ENCODE measurements at places on chromosomes 2 and 18. TPM values are rescaled to one million over a fixed set of nuclear protein-coding genes. Genes with fewer than 3 reads are reported as not detected.

DNA sequence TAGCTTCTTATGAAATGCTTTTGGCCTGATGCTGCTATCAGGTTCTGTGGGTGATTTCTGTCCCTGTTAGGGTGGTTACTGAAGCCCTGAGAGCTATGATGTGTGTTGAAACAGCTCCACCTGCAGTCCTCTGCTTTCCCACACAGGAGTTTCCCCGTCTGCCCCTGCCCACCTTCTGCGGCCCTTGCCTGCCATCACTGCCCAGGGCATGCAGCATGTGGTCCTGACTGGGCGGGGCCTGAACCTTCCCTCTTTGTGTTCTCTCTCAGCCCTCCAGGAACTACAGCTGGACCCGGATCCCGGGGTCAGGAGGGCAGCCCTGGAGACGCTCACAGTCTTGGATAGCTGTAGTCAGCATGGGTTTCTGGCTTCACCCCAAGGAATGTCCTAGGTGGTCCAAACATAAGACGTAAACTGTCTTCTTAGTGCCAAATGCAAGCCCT is 21.4 kb downstream of the HJURP start:
- DNase-seq, result peak; percentile 41

- DNase-seq, result no peak
Observed at GRCh38 chr2:165277295-165277694, 38.1 kb downstream of the SCN2A start.

DNA sequence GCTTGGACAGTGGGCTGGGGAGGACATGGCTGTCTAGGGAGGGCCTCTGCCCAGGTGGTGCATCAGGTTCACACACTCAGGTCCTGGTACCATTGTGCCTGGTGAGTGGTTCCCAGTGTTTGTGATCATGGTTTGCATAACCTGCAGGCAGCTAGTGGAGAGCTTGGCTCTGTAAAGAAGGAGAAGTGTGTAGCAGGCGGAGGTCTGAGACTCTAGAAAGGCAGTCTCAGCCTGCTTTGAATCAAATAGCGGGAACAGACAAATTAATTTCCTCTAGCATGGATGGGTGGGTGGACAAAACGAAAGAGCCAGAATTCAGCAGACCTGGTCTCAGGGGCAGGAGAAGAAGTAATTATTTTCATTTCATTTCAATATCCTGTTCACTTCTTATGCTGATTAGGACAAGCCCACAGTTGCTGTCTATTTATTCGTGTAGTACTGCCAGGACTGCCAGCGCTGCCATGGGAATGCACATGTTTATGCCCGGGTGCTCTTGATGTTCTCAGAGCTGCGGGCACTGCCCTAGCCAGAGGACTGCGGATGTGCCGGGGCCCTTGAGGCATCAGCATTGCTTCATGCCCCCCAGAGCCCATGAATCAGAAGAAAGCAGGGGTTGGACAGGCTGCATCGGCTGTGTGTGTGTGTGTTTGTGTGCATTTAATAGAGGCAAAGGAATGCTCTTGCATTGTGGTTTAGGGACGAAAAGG is 45.4 kb upstream of the DLX2 start:
- DNase-seq, result no peak

- DNase-seq, result no peak
Observed at GRCh38 chr18:39190508-39190907, 1624.9 kb upstream of the CELF4 start.

GRCh38 chr2:75002007-75002406 is 43.6 kb downstream of the POLE4 start:
- no peak for DNase-seq

DNA sequence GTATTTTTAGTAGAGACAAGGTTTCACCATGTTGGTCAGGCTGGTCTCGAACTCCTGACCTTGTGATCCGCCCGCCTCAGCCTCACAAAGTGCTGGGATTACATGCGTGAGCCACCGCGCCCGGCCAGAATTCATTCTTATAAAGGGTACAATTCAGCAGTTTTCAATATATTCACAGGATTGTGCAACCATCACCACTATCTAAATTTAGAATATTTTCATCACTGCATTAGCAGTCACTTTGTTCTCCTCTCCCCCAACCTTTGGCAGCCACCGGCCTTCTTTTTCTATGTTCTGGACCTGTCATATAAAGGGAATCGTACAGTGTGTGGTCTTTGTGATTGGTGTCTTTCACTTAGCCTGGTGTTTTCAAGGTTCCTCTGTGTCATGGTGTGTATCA is 40.7 kb downstream of the TCF7L1 start:
- DNase-seq, result no peak

GRCh38 chr2:159136391-159136790 is 150.1 kb downstream of the WDSUB1 start:
- no peak for DNase-seq

GRCh38 chr2:111626037-111626864 is 257.7 kb downstream of the ANAPC1 start:
- DNase-seq, result no peak

GRCh38 chr2:67572721-67573435 is 175.7 kb downstream of the ETAA1 start:
- no peak for DNase-seq

DNA sequence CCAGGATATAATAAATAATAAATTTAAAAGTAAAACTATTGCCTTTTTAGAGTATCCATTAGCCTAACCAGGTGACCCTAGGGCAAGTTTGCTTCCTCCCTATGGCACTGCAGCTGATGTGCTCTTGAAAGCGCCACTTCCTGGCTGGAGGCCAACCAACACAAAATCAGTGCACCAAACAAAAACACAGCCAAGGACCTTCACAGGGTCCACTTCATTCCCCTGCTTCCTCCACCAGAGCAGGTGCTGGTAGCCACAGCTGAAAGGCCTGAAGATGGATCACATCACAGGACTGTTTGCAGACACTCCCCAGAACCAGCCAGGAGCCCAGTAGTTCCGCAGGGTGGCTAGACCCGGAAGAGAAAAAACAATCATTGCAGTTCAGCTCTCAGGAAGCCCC is 108.8 kb downstream of the TWIST2 start:
- no peak for DNase-seq

- DNase-seq, result no peak
Observed at GRCh38 chr2:169131587-169132512, 62.5 kb downstream of the DHRS9 start.

DNA sequence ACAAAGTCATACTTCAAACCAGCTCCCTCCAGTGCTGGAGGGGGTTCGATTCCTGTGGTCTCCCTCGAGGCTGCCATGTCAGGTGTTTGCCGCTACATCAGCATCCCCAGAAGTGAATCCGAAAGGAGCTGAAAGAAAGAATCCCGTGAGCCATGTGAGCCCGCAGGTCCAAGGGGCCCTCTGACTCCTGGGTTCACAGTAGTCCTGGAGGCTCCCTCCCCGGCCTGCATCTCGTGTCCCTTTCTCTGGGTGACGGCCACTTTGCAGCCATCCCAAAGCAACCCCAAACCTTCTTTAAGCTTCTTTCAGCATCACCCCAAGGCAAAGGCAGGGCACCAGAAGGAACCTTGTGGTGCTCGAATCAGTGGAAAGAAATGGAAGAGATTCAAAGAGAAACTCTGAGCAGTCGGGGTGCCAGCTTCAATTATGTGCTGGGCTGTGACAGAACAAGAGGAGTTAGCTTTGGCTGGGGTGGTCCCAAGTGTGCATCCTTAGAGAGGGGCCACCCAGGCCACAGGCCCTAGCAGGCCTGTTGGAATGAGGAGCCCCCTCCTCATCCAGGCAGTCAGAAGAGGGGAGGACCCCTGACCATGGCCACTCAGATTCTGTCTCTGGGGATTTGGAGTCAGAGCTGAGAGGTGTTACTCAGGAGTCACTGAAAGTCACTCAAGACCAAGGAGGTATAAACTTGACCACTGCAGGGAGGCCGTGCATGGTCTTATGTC is 59.7 kb downstream of the CIB4 start:
- DNase-seq, result no peak

DNA sequence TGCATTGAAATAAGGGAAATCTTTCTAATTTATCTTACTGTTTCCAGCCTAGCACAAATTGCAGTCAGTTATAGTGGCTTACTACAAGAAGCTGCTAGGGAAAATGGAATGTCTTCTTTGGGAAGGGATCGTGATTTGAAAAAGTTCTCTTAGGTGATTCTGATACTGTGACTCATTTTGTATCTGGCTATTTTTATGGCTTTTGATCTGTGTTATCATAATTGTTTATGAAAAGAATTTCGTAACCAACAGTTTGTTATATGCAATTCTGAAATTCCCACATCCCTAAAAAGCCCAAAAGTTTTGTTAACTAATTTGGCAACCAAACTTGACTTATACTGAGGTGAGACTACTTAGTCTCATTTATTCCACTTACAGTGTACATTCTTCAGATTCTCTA is 12.4 kb downstream of the PTPN4 start:
- no peak for DNase-seq

DNA sequence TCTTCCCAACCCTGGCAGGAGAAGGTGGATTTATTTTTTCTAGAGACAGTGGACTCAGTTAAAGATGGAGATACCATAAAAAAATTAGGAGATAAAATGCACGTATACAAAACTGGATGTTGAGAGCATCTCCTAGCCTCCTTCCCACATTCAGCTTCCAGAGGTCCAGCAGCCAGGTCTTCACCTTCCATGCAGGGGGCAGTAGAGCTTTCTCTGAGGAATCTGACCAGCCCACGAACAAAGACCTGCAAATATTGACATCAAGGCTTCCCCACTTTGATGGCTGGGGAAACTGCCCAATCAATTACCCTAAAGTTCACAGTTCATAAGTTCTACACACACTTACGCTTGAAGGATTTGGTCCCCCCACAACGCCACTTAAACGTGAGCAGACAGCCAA is 24.5 kb downstream of the AQP4 start:
- DNase-seq, result no peak

DNA sequence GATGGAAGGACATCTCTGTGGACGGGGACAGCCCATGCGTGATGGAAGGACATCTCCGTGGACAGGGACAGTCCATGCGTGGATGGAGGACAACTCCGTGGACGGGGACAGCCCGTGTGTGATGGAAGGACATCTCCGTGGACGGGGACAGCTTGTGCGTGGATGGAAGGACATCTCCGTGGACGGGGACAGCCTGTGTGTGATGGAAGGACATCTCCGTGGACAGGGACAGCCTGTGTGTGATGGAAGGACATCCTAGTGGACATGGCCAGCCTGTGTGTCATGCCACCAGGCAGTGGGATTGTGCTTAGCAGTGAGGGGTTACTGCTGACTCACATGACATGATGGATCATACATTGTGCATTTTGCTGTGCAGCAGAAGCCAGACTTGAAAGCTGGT is 30.0 kb upstream of the NFATC1 start:
- DNase-seq, result no peak

- no peak for DNase-seq
Observed at GRCh38 chr18:70456376-70456775, 167.5 kb downstream of the SOCS6 start.

KCNS3 gene
- 1.4 TPM for total RNA-seq

PDE1A gene
- 27.4 TPM for total RNA-seq

MGAT4A gene
- total RNA-seq, result 12.2 TPM

TRIM54 gene
- total RNA-seq, result not detected

DIS3L2 gene
- 47.2 TPM for total RNA-seq

CNGA3 gene
- total RNA-seq, result 0.84 TPM

All from neural crest cell (in vitro differentiated cells).